ENCODE measurements at places on chromosomes 3 and 15.

GRCh38 chr15:29465816-29466215, 196.2 kb upstream of the NSMCE3 start:
- DNase-seq = no peak

- DNase-seq = no peak
Observed at GRCh38 chr3:23806534-23807423, 1.0 kb downstream of the UBE2E1 start.

DNA sequence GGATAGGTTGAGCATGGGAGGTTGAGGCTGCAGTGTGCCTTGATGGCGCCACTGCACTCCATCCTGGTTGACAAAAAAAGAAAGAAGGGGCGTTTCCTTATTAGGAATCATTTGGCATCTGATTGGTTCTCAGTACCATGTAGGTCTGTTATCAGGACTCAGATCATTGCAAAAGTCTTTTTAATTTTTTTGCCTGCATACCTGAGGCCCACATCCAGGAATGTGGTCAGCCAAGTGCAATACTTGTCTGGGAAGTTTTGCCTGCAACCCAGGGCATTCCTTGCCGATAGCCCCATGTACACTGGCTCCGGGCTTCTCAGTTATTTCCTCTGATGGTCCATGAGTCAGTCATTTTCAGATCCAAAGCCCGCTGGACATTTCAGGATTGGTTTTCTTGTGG, 50.1 kb upstream of the CRTC3 start:
- DNase-seq = no peak

DNA sequence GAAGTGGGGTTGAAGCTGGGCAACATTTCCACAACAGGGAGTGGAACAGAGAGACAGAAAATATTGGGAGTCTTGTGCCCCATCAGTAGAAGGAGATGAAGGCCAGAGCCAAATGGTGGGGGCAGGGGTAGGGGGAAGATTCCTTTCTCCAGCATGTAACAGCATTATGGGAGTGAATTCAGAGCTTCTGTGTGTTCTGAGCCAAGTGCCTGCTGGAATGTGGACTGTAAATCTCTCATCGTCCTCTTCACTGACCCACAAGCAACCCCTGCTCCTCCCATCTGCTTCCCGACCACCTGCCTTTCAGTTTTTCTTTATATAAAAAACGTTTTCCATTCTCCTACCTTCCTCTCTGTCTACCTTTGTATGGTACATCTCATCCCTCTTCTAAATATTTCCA, 344.2 kb upstream of the TPRG1 start:
- DNase-seq = no peak

DNA sequence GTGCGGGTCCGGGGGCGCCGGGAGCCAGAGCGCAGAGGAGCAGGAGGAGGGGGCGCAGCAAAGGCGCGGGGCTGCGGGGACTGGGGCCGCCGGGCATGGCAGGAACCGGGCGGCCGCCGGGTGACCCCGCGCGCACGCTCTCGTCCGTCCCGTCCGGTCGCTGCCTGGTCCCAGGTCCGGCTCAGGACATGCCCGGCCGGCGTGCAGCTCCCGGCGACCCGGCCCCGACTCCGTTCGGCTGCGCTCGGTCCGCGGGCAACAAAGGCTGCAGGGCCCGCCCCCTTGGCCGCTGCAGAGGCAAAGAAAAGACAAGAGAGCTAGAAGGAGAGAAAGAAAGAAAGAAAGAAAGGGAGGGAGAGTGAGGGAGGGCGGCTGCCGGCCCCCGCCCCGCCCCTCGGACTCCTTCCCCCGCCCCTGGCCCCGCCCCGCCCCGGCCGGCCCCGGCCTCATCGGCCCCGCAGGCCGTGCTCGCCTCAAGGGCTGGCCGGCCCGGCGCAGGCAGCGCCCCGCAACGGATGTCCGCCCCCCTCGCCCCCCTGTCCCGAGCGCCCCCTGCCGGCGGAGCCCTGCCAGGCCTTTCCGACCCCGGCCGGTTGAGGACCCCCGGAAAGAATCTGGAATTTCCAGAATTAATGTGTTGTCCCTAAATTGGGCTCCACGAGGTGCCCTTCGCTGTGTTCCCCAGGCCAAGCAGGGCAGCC, at the start of gene ADAMTS7:
Gene ADAMTS7, minus strand, starts transcription at position 341 of the 701 bp plus-strand sequence. Its CDS starts 244 bp downstream, at position 97.
- no peak for DNase-seq

- no peak for DNase-seq
Observed at GRCh38 chr3:177419904-177420601, 222.8 kb upstream of the TBL1XR1 start.

- no peak for DNase-seq
Observed at GRCh38 chr3:194103505-194103904, 32.4 kb upstream of the HES1 start.

GRCh38 chr3:116566478-116566960, 121.2 kb upstream of the LSAMP start:
- DNase-seq = no peak

GRCh38 chr3:122621112-122621511, 43.7 kb downstream of the PARP15 start:
- DNase-seq = no peak

DNA sequence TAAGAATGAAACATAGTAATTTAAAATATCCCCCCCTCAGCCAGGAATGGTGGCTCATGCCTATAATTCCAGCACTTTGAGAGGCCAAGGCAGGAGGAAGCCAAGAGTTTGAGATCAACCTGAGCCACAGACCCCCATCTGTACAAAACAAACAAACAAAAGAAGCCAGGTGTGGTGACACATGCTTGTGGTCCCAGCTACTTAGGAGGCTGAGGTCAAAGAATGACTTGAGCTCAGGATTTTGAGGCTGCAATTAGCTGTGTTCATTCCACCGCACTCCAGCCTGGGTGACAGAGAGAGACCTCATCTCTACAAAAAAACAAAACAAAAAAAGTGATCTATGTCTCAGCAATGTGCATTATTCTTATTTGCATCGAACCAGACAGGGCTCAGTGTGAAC, 800.8 kb downstream of the MCTP2 start:
- no peak for DNase-seq

DNA sequence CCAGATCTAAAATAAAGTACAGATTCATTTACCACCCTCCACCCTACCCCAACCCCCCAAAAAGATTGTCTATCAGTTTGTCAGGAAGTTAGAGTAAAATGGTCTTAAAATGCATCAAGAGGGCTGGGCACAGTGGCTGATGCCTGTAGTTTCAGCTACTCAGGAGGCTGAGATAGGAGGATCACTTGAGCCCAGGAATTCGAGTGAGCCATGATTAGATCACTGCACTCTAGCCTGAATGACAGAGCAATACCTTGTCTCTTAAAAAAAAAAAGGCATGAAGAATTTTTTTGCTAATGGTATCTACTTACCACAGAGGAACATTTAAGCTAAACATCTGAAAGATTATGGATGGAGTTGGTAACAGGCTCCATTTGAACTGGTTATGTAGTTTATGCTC, 71.0 kb downstream of the RBM6 start:
- no peak for DNase-seq

DNA sequence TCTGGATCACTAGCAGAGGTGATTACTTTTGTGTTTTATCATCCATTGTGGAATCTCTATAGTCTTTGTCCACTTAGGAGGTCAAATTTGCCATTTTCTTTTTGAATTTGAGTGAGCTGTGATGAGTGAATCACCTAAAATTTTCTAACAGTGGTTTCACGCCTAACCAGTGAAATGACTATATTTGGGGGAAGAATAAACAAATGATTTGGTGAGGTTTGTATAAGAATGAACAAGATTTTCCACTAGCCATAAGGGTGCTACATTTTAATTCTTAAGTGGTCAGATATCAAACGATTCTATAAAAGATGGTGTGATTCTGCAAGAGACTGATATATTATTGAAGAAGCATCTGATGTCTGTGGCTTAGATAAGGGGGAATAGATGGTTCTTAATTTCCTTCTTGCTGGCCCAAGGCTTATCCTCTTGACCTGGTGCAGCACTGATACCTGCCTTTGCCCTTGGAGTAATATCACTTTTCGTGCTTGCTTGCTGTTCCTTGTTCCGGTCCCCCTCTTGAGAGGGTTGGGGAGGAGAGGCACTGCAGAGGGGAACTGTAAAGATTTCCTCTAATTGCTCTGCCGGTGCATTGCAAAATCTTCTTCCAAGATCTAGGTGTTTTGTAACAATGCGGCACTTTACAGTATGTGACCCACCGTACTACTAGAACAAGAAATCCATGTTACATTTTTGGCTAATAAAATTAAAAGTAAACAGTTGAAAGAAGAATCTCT, 14.5 kb downstream of the C3orf20 start:
- no peak for DNase-seq

DNA sequence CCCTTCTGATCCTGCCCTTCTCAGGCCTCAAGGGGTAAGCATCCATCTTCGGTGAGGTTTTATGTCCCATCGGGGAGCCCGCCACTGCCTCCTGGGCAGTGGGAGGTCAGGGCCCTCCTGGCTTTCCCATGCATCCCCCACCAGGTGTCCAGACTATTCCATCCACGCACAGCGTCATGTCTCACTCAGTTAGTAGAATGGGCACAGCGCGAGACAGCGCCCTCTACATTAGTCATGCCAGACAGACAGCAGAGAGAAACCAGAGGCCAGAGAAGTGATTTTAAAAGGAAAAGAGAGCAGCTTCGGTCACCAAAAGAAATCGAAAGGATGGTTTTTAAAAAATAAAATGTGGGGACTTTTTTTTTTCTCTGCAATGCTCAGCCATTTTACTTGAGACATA, 49.8 kb downstream of the ZDHHC3 start:
- DNase-seq = no peak

GRCh38 chr3:41673650-41674049, 288.3 kb downstream of the ULK4 start:
- DNase-seq = no peak

- no peak for DNase-seq
Observed at GRCh38 chr3:172562871-172563865, 39.9 kb upstream of the TNFSF10 start.

All from stimulated activated CD8-positive, alpha-beta memory T cell treated with anti-CD3 and anti-CD28 coated beads, Interleukin-4, amount 100 ng/mL, for 4 hours (primary cell).